ENCODE measurements at places on chromosomes 12 and 14.
A peak's percentile ranks its signal among the peaks of the same experiment; 100 is the strongest.

GRCh38 chr12:32895688-32896431 is 717 bp downstream of the PKP2 start:
- no peak for DNase-seq

DNA sequence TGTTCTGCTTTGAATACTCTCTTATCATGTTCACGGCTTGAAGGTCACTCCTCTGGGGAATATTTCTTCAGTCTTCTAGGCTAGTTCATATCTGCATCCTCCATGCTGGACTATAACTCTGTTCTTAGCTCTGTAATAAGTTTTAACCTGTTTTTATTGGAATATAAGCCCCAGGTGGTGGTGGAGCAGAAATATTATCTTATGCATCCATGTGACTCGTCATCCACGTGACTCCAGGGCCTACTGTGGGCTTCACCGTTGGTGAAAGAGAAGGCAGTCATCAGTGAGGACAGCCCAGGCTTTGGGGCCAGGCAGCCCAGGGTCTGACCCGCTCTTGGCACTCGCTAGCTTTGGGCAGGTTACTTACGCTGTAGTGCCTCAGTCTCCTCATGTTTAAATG is 87.1 kb downstream of the ETNK1 start:
- DNase-seq, result no peak

GRCh38 chr12:12807970-12808702 is 5.0 kb upstream of the DDX47 start:
- DNase-seq, result peak; percentile 54

DNA sequence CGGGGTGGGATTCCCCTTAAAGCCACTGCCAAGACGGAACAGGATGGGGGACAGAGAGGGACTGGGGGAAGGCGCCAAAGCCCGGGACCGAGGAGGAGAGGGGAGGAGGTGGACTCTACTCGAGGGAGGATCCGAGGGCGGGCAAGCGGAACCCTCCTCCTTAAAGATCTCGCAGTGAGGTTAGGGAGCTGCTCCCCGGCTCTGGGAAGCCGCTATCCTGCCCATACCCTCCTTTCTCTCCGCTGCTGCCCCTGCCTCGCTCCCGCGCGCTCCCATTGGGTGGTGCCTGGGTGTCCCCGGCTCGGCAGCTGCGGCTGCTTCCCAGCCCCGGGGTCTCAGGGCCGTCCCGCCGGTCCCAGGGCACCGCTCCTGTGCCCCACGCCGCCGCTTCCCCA is 16.4 kb downstream of the KRT18 start:
- DNase-seq, result no peak

DNA sequence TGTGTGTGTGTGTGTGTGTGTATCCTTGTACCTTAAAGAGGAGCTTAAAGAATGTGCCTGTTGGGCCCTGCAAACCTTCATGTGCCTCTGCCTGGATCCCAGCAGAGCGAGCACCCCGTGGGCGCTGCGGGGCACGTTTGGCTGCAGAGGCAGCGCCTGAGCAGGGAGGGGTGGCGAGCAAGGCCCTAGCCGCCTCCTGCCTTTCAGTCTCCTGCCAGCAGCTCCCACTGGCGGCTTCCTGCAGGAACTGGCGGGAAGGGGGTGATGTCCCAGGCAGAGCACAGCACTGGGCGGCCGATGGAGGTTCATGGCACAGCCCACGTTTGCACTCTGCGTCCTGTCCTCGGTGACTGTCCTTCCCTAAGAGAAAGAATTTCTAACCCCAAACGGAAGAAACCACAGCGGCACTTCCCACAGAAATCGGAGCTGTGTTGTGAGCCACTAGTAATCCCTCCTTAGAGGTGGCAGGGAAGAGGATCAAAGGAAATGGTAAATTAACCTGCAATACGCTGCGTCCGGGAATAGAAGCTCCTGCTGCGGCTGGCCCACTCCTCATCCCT is 19.8 kb downstream of the ZBTB42 start:
- no peak for DNase-seq
